ENCODE measurements at places on chromosomes 2 and 18.

GRCh38 chr18:5159080-5159479 lies 38.0 kb downstream of the AKAIN1 start:
- no peak for DNase-seq

DNA sequence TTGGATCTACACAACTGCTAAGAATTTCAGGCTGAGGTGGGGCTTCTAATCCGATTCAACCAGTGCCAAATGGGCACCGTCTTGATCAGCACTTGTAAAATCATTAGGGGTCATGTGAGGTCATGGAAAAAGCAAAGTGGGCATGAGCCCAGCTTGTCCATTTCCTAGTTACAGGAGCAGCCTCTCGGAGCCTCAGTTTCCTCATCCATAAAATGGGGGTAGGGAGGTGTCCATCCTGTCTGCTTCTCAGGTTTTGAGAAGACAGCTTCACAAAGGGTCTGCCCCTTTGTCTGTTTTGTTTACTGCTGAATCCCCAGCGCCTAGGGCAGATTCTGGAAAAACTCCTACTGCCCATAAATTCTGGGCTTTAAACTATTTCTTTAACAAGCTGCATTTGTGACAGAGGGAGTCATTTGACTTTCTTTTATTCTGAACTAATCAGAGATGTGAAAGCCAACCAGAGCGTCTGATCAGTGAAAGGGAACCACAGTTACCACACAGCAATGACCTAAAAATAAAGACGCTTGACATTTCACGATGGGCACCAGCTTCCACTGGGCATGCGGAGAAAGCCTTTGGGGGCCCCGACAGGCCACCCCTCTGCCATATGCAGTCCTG lies 38.9 kb downstream of the DNMT3A start:
- DNase-seq = no peak

- no peak for DNase-seq
Measured at GRCh38 chr2:128395640-128396499, 77.2 kb upstream of the HS6ST1 start.

DNA sequence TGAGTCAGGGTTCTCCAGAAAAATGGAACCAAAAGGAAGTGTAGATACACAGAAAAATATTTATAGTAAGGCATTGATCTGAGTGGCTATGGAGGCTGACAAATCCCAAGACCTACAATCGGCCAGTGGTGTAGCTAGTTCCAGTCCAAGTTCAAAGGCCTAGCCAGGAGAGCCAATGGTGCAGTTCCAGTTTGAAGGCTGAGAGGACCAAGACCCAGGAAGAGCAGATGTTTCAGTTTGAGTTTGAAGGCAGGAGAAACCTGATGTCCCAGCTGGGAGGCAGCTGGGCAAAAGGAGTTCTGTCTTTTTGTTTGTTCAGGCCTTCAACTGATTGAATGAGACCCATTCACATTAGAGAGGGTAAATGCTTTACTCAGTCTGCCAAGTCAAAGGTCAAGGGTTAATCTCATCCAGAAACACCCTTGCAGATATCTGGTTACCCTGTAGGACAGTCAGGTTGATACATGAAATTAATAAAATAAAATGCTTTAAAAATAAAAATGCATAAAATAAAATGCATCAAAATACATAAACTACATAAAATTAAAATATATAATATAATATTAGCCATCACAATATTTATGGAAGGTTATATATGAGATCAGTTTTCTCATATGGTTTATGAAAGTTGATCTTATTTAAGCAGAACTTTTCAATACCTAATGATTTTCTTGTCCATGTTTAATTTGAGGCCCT lies 38.7 kb downstream of the KCNE4 start:
- no peak for DNase-seq

DNA sequence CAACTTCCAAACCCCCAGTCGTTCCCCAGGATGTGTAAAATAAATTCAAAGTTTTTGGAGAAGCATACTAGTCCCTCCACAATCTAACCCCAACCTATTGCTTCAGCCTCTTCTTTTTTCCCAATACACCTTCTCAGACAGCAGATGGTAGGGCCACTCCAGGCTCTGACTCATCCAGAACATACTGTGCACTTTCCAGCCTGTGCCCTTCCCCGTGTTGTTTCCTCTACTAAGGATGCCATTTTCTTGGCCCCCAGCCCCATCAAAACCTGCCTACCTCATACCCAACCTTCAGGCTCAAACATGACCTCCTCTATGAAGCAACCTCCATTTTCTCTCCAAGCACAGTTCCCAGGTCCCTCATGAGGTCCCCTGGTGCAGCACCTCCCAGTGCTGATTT lies 669.3 kb downstream of the BCL11A start:
- no peak for DNase-seq

GRCh38 chr2:54233832-54234649 lies 22.0 kb downstream of the TSPYL6 start:
- DNase-seq = no peak

DNA sequence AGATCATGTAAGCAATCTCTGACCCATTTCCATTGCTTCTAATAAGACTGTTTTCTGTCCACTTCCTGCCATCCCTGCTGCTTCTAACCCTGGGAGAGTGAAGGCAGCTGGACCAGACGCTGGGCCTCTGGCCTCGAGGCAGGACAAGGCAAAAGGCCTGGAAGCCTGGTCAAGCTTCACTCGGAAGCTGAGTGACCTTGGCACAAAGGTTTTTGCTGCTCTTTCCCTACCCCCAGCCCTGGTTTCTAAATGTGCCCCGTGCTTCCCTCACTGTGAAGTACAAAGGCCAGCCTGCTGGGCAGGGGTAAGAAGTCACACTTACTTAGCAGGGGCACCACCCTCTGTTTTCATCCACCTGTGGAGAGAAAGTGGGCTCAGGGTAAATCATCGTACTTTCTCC lies 195.0 kb downstream of the TNS1 start:
- DNase-seq = no peak

DNA sequence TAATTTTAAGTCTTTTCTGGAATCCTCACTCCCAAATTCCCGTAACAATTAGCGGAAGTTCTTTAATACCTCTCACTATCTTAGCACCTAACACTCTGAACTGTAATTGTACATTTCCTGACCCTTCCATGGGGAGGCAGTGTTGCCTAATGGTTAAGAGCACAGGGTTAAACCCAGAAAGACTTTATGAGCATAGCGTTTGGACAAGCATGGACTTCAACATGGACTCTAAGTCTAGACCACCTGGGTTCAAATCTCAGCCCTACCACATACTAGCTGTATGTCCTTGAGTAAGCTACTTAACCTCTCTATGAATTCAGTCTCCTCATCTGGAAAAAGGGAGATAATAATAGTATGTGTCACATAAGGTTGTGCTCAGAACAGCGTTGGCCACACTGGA lies 13.0 kb downstream of the ANTXR1 start:
- peak; percentile 40 for DNase-seq

DNA sequence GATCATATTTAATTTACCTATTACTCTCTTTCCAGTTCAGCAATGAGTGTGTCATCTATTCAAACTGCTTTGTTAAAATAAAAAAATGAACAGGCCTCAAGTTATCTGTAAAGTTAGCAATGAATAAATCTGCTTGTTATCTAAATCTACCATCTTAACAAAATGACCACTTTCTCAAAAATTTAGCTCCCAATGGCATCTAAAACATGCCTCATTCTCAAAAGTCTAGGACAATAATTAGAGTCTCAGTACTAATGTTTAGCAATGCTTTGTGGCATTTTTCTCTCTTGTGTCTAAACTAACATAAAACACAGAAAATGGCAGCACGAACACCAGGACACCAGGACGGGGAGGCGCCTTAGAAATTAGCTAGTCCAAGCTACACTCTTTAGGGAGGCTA lies 3.6 kb upstream of the ASAP2 start:
- no peak for DNase-seq

- DNase-seq = no peak
Measured at GRCh38 chr2:7861910-7862702, 819.8 kb upstream of the ID2 start.

DNA sequence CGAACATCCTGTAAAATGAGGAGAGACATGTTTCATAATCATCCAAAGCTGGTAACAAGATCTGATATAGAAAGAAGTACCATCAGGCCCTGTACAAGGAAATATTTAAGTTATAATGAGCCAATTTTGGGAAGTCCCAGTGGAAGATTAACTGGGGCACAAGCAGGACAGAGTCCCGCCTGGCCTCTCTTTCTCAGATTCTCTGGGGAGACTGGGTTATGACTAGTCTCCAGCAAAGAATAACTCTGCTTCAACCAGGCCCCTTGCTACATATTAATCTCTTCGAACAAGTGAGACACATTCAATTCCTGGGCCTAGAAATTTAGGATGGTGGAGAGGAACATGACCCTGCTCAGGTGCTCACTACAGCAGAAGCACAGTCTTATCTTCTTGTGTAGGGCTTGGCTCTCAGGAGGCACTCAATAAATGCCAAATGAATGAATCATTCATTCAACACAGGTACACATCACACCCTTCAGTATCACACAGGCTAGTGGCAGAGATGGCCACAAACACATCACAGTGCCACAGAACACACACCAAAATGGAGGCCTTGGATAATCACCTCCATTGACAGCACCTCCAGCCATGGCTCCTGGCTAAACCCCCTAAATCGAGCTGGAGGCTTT lies 46.4 kb upstream of the RNF152 start:
- DNase-seq = no peak

DNA sequence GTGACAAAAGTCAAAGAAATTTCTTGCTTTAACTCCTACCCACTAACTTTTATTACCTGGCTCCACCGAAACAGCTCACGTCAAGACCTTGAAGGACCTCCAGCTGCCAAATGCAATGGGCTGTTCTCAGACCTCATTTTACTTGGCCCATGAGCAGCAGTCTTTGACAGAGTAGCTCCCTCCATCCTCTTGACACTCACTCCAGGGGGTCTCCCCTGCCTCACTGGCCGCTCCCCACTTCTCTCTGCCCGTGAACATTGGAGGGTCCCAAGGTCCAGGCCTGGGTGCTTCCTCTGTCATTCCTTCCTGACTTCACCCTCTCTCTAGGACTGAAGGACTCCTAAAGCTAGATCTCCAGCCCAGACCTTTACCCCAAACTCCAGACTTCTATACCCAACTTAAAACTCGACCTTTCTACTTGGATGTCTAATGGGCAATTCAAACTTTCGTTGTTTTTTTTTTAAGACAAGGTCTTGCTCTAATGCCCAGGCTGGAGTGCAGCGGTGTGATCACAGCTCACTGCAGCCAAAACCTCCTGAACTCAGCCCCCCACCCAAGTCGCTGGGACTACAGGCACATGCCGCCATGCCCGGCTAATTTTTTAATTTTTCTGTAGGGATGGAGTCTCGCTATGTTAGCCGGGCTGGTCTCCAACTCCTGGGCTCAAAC lies 92.9 kb upstream of the ST3GAL5 start:
- no peak for DNase-seq

GRCh38 chr2:24917086-24917485 lies 3.0 kb downstream of the ADCY3 start:
- DNase-seq = peak; percentile 72

DNA sequence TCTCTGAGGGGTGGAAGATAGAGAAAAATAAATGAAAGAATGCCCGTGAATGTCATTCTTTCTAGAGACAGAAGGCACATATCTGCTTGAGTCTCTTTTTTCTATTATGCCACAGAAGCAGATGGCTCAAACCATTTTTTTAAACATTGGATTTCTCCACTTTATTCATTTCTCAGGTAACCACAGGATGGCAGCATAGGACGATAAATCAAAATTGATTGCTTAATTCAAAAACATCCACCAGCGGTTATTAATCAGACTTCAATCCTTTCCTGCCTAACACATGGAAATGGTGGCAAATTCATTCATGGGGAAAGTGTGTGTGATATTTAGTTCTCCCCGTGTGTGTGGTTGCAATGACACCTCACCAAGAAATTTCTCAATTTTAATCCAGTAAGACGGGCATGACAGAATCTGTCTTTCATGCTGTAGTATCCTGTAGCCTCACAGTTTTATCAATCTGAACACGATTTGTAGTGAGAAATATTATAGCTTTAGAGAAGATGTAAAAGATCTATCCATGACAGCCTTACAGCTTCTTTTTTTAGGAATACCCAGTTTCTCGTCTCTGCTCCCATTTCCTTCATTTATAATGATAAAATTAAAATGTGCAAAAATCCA lies 72.2 kb downstream of the DSC3 start:
- DNase-seq = no peak

All from activated T-cell treated with anti-CD3 and anti-CD28 coated beads, Interleukin-2, amount 50 U/mL, for 48 hours (primary cell).